ENCODE measurements at places on chromosomes 16 and 17.

DNA sequence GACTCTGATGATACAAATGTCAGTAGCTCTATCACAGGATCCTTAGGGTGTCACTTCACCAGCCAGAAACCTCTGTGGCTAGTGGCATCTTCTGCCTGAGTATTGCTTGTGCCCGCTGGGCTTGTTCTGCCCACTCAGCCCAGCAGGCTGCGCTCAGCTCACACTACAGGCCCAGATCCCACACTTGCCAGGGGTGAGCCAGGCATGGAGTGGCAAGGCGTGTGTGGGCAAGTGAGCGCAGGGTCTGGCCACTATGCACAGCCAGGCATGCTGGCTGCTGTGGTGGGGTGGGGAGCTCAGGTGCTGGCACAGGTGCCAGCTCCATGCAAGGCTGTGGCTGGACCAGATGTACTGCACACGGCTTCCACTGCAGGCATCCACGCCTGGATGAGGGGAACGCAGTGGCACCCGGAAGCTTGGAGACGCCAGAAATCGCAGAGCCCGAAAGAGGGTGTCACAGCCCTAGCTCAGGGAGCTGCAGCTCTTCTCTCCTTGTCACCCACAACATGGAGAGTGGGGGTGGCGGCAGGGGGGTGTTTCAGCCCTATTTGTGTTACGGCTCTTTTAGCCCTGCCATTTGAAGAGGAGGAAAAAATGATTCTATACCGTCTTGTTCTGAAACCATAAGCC is 10.2 kb downstream of the CFAP97D1 start:
- DNase-seq: no peak

- DNase-seq: no peak
Observed at GRCh38 chr17:38883592-38884526, 14.0 kb downstream of the LASP1 start.

DNA sequence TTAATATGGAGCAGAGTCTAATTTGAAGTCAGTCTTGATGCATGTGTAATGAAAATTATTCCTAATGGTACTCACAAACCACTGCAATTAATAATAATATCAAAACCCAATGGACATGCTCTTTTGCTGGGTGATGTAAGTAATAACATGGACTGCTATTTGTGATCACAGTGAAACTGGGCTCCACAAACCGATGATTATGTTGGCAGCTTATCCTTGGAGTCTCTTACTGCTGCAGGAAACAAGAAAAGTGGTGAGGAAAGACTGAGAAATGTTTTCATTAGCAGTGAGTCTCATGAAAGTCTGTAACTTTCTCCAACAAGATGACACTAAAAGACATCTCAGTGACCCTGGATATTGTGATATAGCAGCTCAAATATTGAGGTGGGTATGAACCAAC is 45.2 kb downstream of the TMEM100 start:
- no peak for DNase-seq

GRCh38 chr16:50909831-50910735 is 168.2 kb downstream of the CYLD start:
- DNase-seq: no peak

- no peak for DNase-seq
Observed at GRCh38 chr16:66490774-66491715, 58.9 kb downstream of the TK2 start.

DNA sequence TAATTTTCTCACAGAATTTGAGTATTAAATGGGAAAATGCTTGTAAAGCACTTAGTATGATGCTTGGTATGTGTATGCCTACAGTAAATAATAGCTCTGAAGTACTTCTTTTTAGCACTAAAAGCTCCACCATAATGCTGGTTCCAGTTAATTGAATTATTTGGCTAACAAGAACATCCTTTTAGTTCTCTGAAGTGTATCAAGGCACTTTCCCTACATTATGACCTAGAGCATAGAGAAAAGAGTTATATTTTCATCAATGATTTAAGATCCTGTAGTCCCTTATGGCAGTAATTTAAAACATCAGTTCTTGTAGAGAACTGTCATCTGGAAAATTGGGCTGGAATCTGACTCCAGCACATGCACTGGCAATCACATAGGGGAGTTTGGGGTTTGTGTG is 21.9 kb upstream of the PHAF1 start:
- no peak for DNase-seq

DNA sequence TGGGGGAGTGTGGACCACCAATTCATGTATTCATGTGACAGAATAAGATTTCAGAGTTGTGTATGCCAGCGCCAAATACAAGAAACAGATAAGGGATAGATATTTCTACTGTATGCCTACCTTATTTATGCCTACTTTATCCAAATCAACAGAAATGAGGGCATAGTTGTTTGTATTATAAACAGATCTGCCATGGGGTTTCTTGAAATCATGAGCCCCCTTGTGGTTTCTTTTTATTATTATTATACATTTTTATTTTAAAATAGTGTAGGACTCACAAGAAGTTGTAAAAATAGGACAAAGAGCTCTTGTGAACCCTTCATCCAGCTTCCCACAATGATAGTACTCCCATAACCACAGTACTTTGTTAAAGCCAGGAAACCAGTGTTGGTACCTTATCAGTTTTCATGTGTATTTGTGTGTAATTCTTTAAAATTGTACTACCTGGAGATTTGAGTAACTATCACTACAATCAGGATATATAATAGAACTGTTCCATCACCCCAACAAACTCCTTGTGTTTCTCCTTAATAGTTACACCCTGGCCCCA is 229.4 kb downstream of the CCDC182 start:
- DNase-seq: no peak

- no peak for DNase-seq
Observed at GRCh38 chr17:59167571-59168001, 12.0 kb downstream of the PRR11 start.

DNA sequence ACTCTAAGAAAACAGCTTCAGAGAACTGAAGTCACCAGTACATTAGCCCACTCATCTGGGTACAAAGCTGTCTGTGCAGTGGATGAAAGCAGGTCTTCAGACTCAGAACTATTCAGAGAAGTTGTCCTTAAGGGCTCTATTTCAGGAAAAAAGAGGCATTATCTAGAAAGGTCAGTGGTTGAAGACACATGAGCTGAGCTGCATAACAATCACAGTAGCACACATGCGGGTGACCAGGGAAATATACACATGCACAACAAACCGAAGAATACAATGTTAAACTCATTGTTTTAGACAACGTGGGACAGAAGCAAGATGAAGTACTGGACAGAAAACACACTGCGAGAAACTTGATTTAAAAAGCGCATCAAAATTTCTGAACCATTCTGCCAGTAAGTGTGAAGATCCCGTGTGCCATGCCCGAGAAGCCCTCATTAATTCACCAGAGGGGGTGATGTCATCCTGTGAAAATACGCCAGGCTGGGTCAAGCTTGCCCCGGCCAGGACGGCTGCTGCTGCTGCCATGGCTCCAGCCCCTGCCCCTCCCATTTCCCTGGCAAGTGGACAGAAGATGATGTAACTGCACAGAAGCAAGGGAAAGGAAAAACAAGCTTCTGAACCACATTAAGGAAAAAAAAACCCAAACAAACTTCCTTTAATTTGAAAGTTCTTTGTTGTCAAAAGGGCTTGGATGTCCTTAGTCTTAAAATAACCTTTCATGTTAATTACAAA is 10.1 kb downstream of the DYNC1LI2 start:
- no peak for DNase-seq
